ENCODE measurements at places on chromosomes 11 and 22.

DNA sequence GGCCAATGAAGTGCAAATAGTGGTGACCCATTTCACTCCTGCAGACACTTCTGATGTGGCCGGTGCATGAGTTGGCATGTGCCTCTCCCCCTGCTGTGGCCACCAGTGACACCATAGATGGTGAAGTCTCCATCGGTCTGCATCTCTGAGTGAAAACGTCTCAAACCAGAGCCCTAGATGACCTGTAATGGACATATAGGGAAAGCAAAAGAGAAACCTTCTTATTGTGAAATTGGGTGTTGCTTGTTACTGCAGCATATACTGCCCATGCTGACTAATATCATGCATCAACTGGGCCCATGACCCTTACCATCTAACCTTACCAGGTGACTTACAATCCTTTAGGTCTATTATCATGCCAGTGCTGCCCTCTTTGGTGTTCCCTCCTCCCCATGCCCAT, 11.7 kb upstream of the VPS37C start:
- no peak for DNase-seq

GRCh38 chr22:25816522-25817059, 74.6 kb downstream of the MYO18B start:
- no peak for DNase-seq

DNA sequence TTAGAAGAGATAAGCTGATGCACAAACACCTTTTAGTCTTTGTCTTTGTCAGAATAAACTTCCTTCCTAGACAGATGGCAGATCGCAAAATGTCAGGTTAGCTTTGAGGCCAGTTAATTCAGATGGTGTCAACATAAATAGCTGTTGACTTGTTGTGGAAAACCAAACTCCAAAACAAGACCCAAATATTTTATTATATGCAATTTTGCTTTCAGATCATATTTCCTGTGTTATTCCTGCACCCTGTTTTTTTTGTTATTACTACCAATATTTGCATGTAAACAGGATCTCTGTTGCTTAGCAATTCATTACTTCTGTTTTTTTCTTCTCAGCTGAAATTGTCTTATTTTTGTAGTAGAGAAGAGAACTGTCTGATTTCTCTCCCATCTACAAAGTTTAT, 316.0 kb downstream of the ETS1 start:
- DNase-seq = no peak

- no peak for DNase-seq
These were observed 18.0 kb downstream of the DERL3 start for GRCh38 chr22:23820748-23821211.

- no peak for DNase-seq
These were observed 22.3 kb downstream of the HPS4 start for GRCh38 chr22:26461188-26461810.

DNA sequence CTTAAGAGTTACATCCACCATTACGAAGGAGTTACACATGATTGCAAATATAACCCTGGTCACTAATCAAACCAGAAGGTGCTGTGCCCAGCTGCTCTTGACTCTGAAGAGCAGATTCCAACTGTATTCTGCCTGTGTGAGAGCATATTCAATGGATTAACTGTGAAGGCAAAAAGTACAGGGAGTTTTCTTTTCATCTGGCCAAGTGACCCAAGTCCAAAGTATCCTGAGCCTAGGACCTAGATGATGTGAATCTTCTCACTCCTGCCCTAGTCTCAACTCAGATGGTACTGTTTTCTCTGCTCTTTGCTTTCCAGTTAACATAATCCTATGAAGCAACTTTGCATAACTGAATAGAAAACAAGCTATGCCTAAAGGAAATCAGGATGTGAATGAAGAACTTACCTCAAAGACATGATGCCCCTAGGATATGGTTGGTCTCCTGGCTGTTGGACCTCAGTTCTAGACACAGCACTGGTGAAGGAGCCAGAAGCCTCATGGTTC, 105.9 kb downstream of the C11orf58 start:
- DNase-seq = no peak

DNA sequence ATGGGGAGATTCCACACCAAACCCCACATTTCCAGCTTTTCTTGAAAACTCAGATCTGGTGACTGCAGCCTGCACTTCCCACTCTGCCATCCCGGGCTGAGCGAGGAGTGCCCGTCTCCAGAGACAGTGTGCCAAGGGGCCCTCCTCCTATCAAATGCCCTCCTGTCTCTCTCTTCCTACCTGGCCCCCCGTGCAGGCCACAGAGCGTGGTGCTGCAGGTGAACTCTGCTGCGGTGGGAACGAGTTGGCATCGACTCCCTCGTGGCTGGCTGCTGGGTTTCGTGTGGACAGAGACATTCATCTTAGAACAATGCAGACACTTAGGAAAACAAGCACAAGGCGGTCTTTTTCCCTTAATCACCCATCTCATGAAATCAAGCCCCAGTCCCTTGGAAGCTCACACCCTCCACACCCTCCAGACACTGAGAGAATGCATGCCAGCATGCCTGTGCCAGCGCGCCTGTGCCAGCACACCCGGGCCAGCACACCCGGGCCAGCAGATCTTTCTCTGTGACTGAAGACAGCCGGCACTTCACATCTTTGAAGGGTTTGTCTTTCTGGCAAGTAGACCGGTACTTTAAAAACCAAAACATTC, 65.0 kb downstream of the PARVB start:
- DNase-seq = no peak

DNA sequence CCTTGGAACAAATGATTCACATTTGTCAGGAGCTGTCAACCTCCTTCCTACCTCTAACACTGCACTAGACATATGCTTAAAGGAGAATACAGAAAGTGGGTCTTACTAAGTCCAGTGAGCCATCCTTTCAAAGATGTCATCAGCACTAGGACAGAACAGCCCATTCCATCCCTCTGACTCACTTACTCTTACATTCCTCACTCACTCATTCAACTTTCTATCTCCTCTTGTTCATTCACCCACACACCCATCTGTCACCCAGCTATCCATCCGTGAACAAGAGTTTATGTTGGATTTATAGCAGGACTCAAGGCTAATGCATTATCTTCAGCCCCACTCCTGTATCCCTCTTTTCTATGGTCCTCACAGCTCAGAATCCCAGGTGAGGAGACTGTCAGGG, 9.1 kb downstream of the INSC start:
- no peak for DNase-seq

DNA sequence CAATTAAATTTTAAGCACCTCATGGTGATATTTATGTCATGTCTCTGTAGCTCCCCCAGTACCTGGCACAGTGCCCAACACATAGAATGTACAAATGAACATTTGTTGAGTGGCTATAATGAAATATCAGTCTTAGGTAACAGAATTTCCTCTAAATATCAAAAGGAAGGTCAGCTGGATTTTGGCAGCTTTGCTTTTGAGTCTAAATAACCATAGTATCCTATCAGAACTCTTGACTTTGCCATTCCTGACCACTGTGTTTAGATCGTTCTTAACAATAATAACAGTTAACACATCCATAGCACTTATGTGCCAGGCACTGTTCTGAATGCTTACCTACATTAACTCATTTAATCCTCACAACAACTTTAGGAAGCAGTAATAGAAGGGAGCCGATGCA, 26.6 kb downstream of the TMEM123 start:
- DNase-seq = no peak

GRCh38 chr11:134516529-134516928, 104.5 kb upstream of the B3GAT1 start:
- DNase-seq = no peak

DNA sequence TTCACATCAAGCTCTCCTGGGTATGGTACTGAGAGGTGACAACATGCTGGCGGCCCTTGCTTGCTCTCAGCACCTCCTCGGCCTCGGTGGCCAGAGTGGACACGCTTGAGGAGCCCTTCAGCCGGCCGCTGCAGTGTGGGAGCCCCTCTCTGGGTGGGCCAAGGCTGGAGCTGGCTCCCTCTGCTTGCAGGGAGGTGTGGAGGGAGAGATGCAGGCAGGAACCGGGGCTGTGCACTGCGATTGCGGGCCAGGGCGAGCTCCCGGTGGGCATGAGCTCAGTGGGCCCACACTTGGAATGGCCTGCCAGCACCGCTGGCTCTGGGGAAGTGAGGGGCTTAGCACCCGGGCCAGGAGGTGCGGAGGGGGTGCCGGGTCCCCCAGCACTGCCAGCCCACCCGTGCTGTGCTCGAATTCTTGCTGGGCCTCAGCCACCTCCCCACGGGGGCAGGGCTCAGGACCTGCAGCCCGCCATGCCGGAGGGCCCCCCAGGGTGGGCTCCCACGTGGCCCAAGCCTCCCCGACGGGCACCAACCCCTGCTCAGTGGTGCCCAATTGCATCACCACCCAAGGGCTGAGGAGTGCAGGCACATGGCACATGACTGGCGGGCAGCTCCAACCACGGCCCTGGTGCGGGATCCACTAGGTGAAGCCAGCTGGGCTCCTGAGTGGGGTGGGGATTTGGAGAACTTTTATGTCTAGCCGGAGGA, 106.2 kb downstream of the RAB38 start:
- DNase-seq = no peak

DNA sequence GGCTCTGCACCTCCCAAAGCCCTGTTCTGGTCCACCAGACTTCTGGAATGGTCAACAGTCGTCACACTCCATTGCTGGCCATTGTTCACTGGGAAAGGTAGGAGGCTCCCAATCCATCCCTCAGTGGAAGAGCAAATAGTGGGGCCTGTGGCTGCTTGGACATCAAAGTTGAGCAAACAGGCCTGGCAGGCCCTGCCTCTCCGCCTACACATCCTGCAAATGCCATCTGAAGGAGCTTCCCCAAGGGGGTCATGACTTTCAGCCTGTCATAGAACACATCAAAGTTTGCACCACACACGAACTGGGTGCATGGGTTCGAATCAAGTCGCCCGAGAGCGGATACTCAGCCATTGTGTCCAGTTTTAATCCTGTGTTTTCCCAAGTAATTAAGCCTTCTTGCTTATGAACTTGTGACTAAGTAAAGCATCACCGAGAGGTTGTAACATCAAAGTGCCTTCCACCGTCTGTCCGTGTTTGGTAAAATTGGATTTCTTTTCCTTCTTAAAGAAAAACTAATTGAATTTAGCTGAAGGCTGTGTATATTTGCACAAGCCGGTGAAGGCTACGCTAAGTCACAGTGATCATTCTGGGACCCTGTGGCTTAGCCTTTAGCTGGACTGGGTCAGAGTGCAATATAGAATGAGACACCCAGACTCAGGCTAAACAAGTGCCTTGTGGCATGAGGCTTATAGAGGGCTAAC, 36.1 kb downstream of the CLPB start:
- no peak for DNase-seq

DNA sequence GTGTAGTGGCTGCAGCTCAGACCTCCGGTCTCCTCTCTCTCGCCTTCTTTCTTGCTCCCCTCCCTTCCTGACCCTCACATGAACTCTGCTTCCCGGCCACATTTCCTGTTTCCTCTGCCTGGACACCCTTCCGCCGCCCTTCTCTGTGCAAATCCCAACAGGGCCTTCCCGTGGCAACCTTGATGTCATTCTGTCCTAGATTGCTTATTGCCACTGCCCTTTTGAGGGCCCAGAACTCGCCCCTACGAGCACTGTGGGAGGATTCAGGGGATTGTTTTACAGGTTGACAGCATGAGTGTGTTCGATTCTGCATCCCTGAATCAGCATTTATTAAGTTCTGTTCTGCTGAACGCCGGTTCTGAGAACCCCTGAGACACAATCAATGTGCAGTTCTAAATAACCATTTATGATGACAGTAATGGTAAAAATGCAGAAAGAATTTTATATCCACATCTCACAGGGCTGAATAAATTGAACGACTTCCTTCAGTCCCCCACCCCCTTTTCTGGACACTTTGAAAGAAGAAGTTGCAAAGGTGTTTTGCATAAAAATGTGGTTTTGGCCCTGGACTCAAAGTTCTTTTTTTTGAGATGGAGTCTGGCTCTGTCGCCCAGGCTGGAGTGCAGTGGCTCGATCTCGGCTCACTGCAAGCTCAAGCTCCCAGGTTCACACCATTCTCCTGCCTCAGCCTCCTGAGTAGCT, 6.4 kb downstream of the BATF2 start:
- DNase-seq = no peak

GRCh38 chr22:49307870-49308269, 519.8 kb downstream of the BRD1 start:
- no peak for DNase-seq

DNA sequence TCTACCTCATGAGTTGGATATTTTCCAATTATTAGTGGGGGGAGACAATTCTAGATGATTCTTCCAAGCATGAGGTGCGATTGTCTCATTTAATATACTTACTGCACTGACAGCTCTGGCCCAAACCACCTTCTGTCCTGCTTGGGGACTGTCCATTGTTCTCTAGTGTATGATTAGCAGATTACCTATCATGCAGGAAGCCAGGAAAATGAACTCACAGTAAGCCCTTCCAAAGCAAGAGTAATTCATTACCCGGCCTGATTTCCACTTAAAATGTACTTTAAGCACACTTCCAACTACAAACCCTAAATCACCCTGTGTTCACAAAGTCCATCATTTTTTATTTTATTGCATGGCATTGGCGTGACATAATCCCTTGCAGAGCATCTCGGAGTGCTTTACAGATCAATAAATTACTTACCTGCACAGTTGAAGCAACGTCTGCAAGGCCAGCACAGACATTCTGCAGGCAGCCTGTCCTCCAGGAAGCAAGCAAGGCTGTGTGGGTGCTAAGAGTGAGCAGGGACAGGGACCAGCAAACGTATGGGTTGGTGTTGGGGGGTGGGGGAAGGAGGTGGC, 838.2 kb downstream of the NTM start:
- no peak for DNase-seq

GRCh38 chr11:125071846-125072217, 8.7 kb downstream of the SLC37A2 start:
- no peak for DNase-seq

DNA sequence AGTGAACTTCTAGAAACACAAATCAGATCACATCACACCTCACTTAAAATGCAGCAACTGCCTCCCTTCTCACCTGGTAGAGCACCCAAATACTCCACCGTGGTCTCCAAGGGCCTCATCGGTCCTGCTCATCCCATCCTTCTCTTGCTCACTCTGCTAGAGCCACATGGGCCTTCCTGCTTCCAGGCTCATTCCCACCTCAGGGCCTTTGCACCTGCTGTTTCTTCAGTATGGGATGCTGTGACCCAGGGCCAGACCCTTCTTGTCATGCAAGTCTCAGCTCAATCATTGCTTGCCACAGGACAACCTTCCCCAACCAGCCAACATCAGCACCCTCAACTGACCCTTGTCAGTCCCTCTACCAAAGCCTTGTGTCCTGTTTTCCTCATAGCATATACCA, 124.9 kb downstream of the GALNT18 start:
- DNase-seq = no peak

DNA sequence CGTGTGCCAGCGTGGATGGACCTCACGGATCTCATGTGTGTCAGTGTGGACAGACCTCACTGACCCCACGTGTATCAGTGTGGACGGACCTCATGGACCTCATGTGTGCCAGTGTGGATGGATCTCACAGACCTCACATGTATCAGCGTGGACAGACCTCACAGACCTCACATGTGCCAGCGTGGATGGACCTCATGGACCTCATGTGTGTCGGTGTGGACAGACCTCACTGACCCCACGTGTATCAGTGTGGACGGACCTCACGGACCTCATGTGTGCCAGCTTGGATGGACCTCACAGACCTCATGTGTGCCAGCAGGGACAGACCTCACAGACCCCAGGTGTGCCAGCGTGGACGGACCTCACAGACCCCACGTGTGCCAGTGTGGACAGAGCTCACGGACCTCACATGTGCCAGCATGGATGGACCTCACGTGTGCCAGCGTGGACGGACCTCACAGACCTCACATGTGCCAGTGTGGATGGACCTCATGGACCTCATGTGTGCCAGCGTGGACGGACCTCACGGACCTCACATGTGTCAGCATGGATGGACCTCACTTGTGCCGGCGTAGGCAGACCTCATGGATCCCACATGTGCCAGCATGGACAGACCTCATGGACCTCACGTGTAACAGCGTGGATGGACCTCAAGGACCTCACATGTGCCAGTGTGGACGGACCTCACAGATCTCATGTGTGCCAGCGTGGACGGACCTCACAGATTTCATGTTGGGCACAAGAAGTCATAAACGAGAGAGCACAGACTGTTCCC, 18.2 kb downstream of the TTLL8 start:
- no peak for DNase-seq

Data from MM.1S (cell line).